Tibial artery (tissue), 4 donors: ENCODE measurements at places on chromosomes 11 and 22.

DNA sequence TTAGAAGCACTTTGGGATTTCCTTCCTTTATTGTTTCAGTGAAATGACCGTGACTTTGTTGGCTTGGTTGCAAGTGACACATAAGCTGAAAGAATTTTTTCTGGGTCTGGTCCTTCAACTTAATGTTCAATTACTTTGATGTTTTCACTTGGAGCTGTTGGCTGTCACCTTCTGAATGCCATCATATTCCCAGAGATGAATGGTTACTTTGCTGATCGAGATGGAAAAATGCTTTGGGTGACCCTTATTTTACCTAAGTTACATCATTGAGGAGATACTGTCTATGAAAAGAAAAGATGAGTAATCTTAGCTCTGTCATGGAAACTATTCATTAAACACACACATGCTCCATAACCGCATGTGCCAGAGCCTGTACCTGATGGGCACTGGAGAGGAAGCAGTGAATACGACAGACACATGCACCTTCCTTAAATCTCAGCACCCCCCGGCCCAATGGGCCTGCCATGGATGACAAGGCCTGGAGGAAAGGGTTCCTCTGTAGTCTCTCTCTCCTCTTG is 76.9 kb downstream of the TENM4 start:
- no peak for DNase-seq

DNA sequence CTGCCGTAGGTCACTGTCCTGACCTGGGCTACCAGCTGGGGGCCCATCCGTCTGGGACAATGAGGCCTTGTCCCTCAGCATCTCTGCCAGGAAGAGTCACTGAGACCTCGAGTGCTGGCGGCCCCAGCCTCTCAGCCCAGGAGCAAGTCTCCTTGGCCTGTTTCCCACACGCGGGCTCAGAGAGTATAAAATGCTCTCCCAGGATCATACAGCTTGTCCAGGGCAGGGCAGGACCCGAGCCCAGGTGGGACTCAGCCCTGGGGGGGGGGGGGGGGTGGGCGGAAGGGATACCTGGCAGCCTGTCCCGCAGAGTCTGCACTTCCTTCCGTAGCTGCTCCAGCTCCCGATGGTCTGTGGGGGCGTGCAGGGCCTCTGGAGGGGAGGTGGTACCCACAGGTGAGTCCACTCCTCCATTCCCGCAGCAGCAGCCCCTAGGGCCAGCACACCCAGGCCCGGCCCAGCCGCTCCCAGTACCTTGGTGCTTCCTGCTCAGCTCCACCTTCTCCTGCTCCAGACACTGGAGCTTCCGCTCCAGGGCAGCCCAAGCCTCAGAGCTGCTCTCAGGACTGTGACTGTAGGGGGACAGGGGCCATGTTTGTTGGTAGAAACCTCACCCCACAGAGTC is 7.9 kb downstream of the CDC42BPG start:
- no peak for DNase-seq

GRCh38 chr11:128603752-128604414 is 16.5 kb upstream of the ETS1 start:
- DNase-seq, result no peak

GRCh38 chr11:33211153-33211552 is 46.0 kb upstream of the HIPK3 start:
- DNase-seq, result no peak

DNA sequence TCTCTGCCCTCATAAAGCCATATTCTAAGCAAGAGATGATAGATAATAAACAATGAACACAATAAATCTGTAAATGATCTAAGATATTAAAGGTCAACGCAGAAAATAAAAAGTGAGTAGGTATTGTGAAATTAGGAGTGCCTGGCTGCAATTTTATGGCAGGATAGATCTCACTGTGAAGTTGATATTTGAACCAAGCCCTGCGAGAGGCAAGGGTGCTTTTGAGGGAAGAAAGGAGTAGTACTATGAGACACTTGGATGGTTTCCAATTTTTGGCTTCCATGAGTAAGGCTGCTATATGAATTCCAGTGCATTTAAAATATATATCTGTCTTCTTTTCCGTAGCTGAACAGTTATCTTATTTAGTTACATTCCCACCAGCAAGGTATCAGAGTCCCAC is 720.0 kb upstream of the CNTN5 start:
- DNase-seq, result no peak

GRCh38 chr11:84673753-84674152 is 953.4 kb downstream of the DLG2 start:
- DNase-seq, result no peak

- DNase-seq, result no peak
Measured at GRCh38 chr11:22703591-22703990, 37.2 kb downstream of the GAS2 start.

GRCh38 chr11:11769782-11770181 is 72.0 kb upstream of the USP47 start:
- DNase-seq, result no peak

DNA sequence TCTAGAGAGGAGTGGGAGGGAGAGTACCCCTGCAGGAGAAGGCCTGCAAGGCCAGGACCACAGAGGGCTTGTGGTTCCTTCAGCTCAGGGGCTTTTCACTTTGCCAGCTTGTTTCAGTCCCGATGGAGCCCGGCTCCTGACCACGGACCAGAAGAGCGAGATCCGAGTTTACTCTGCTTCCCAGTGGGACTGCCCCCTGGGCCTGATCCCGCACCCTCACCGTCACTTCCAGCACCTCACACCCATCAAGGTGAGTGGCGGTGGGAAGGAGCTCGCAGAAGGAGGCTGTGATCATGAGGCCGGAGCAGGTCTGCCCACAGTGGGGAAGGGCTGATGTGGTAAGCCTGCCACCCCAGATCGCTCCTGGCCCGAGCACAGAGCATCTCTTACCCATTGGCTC is 13.5 kb downstream of the ACP2 start:
- no peak for DNase-seq

GRCh38 chr11:92638678-92639077 is 330.8 kb upstream of the MTNR1B start:
- DNase-seq, result no peak

DNA sequence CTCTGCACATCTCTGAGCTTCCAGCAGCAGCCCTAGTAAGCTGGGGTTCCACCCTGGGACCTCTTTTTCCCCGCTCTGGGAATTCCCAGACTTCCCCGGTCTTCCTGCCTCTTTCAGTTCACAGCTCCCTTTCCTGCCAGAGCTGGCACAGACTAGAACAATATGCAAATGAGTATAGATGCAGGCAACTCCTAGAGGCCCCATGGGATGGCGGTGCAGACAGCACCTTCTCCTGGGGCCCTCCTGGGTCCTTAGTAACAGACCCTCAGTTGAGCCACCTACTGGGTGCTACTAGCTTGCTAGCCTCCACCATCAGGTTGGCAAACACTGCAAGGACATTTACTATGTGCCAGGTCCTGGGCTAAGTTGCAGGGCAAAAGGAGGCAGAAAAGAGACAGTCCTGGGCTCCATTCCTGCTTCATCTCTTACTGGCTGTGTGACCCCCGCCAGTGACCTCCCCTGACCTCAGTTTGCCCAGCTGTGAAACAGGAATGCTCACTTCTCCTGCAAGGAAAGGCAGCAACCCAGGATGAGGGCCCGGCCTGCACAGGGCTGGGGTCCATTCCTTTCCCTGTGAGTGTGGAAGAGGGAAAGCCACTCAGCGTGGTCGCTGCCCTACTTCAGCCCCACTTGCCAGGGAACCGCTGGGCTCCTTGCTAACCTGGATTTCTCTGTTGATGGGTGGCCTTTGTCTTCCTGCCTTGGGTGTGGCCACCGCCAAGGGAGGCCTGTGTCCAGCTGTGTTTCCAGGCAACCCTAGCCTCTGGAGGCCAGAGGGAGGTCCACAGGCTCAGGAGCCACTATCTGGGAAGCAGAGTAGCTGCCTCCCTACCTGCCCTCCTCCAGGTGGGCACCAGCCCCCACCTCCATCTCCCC is 7.3 kb downstream of the RELT start:
- no peak for DNase-seq

DNA sequence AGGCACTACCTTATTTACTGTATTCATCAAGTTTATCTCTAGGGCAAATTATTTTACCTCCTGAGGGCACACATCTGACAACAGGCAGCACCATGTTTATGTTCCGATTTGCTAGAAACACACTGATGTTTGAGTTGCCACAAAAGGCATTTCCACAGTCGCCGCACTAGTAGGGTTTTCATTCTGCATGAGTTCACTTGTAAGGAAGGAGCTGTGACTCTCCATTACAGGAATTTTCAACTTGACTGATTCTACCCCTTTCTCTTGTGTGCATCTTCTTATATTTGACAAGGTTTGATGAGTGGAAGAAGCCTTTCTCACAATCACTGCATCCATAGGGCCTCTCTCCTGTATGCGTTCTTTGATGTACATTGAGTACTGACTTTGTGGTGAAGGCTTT is 455.9 kb upstream of the CNTN5 start:
- DNase-seq, result no peak

DNA sequence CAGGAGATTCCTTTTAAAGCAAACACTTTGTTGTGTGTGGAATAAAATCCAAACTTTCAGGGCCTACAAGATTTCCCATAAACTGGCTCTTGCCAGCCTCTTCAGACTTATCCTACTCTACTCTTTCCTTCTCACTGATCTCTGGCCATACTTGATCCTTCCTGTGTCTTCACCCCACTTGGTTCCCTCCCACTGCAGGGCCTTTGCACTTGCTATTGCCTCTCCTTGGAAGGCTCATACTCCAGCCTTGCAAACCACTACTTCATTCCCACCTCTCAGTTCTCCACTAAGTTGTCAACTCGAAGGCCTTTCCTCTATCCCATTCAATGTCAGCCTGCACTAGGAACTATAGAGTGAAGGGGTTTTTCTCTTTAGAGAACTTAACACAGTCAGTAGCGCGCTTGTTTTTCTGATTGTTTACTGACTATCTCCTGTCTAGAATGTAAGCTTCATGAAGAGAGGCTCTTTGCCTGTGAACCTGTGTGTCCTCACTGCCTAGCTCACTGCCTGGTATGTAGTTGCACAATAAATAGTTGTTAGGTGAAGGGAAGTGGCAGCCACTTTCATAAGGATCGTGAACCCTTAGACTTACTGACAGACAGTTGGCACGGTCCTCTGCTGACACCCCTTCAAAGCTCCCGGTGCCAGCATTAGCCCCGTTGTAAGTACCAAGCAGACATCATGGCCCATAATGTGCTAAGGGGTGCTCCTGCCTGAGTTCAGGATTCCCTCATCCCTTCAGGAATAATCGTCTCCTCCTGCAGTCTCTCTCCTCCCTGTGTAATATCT is 833 bp upstream of the ME3 start:
- DNase-seq, result no peak

DNA sequence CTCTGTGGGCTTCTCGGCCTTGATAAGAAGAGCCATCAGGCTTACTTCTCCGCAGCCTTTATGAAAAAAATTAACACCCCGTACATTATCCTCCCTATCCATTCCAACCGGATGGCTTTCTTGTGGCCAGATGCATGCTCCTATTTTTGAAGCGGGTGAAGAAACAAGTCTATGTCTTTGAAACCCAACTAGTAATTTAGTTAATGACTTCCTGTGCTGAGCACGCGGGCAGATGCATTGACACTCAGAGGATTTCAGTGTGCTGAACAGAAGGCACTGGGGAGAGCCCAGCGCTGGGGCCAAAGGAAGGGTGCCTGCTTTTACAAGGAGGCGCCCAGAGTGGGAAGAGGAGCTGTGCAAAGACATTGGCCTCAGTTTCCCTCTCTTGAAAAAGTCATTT is 53.3 kb downstream of the ARHGAP8 start:
- DNase-seq, result no peak

- DNase-seq, result no peak
Measured at GRCh38 chr11:72331761-72332160, 87.8 kb upstream of the PHOX2A start.

GRCh38 chr11:35126000-35126878 is 12.7 kb upstream of the CD44 start:
- DNase-seq, result no peak

DNA sequence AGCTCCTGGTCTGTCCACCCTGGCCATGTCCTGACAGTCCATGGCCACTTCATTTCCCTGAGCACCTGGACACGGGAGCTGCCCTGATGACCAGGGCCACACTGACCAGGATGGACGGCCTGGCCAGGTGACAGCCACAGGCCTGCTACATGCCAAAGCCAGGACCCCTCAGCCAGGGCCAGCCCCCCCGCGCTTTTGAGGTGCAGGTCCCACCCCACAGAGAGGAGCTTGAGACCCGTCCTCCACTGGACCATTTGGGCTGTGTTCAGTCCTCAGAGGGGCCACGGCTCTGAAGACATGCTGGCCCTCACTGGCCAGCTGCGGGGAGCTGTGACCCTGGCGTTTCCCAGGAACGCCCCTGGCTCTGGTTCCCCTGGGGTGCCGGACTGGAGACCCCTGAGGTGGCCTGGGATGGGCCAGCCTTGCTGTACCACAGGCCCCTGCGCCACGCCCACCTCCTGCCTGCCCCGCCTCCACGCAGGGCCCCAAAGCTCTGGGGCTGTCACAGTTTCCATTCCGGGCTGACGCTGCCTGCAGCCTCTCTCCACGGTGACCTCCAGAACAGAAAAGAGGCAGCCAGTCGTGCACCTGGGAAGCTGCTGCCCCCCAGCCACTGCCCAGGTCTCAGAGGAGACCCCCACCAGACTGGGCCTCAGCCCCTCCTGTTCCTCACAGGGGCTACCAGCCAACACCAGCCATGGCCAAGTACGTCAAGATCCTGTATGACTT is 18.2 kb downstream of the EPS8L2 start:
- no peak for DNase-seq

DNA sequence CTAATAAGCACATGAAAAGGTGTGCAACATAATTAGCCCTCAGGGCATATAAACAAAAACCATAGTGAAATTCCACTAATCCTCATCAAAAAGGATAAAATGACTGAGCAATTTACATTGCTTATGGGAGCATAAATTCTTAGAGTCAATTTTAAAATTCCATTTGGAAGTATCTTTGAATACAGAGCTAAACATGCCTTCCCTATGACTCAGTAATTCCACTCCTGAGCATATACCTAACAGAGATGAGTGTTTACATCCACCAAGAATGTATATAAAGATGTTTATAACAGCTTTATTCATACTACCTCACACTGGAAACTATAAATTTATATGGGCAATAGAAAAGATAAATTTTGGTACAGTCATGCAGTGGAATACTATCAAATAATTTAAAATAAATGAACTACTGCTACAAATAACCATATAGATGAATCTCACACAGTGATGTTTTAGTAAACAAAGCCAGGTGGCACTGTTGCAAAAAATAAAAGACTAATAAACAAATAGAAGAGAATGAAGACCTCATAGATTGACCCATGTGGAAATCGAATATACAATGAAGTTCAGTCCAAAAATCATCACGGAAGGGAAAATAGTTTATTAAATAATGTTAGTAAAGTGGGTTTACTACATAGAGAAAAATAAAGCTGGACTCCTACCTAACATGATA is 8.2 kb upstream of the OR2D2 start:
- no peak for DNase-seq

GRCh38 chr11:5257296-5257695 is 2.7 kb upstream of the HBG2 start:
- DNase-seq, result no peak
